ENCODE measurements at places on chromosomes 2 and 18. TPM values are rescaled to one million over a fixed set of nuclear protein-coding genes. Genes with fewer than 3 reads are reported as not detected.
A peak's percentile ranks its signal among the peaks of the same experiment; 100 is the strongest.

- H3K27ac ChIP-seq, result no peak overlapping the region
- H3K4me1 ChIP-seq, result peaks cover 4% of the 10 kb centered on the region
- DNase-seq, result no peak
- no peak overlapping the region for H3K4me3 ChIP-seq
These were observed 10.9 kb upstream of the HOXD1 start for GRCh38 chr2:176177580-176178037.

DNA sequence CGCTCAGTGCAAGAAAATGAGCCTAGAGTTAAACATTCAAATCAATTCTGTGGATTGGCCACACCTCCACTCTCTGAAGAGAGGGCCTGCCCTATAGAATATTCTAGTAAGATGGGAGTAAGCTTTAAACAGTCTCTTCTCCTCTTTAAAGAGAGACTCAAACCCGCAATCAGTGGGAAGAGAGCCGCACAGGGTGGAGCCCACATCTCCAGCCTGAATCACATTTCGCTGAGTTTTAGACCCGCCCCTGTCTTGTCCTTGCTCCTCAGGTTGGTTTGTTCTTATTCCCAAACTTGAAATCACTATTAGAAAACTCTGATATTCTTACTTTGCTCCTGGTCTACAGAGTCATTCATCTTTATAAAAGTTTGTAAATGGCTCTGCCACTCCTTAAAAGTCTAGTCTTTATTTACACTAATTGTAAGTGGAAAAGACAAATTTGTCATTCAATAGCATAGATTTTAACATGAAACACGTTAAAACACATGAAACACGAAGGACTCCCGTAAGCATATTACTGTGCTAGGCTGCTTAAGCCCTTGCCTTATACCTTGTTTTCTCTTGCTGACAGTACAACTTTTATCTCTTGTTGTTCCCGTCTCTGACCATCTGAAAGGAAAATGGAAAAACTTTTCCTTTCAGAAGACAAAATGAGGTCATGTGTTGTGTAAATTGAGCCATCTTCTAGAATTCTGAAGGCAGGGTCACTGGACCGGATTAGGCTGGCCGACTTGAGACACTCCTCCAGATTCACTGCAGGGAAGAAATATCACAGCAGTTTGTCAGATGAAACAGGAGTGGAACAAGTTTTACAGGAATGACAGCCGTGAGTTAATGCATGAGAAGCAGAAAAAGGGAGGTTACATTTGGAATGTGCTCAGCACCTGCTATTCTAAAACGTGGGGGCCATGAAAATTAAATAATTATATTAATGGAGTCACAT, 5.6 kb downstream of the DSC1 start:
- H3K27me3 ChIP-seq, result peaks cover 22% of the 10 kb centered on the region
- H3K36me3 ChIP-seq, result no peaks in the 10 kb centered on the region
- no peaks in the 10 kb centered on the region for H3K4me1 ChIP-seq
- no peak for DNase-seq

DNA sequence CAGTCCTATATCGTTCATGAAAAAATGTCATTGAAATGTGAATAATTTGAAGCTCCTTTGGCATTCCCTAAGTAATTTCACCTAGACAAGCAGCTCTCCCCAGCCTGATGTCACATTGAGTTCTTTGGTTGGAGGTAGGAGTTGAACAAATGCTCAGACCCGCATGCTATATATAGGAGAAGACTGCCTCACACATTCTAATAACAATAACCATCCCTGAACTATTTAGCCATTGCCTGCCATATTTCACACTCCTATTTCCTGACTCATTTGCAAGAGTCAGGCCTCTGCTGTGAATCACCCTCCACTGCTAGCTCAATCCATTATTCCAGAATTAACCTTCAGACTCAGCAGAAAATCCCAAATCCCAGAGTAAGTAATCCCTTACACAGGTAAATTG, 256.6 kb upstream of the ACVR2A start:
- H3K27ac ChIP-seq, result no peak overlapping the region
- H3K4me3 ChIP-seq, result no peak overlapping the region
- peaks cover 16% of the 10 kb centered on the region for H3K27me3 ChIP-seq

DNA sequence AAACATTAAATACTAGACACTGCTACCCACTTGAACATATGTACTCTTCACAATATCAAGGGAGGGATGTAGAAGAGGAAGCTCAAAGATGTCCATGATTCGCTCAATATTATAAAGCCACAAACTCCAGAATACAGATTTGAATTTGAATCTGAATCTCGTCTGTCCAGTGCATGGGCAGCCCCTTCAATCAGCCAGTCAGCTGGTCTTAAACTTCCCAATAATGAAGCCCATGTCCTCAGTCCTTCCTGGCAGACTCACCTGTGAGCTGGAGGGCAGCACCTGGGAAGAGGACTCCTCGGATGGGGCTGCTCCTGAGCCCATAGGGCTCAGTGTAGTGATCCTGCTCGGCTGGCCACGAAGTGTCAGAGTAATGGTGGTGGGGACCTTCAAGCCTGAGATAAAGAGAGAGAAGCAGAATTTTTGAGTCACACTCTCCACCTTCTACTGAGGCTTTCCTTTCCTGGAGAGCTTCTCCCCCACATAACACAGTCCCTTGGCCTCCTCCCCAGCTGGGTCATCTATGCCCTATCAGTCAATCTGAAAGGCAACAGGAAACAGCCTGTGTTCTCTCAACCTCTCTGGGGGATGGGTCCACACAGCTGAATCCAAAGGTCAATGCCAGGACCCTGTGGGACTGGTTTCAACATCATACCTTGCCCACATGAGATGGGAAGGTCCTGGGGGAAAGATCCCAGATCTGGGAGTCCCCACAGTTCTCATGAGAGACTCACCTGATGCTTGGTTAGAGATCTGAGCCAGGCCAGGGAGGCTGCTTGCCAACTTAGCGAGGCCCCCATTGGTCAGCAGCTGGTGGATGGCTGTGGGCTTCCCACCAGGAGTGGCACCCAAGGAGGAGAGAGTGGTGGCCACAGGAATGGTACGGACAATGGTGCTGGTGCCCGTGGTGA, 36.5 kb downstream of the KANSL3 start:
- no peaks in the 10 kb centered on the region for H3K4me1 ChIP-seq
- peaks cover 72% of the 10 kb centered on the region for H3K36me3 ChIP-seq
- H3K4me3 ChIP-seq, result no peak overlapping the region
- no peak for DNase-seq
- peak overlapping the region; percentile 31 for H3K27ac ChIP-seq

GRCh38 chr2:191938779-191939178, 91.9 kb upstream of the CAVIN2 start:
- no peak for DNase-seq
- no peaks in the 10 kb centered on the region for H3K27me3 ChIP-seq
- H3K4me1 ChIP-seq, result peaks cover 18% of the 10 kb centered on the region
- H3K27ac ChIP-seq, result no peak overlapping the region

- H3K27me3 ChIP-seq, result no peaks in the 10 kb centered on the region
- peaks cover 16% of the 10 kb centered on the region for H3K4me1 ChIP-seq
- no peak overlapping the region for H3K27ac ChIP-seq
- no peak for DNase-seq
These were observed 51.9 kb downstream of the GRB14 start for GRCh38 chr2:164569378-164569777.

DNA sequence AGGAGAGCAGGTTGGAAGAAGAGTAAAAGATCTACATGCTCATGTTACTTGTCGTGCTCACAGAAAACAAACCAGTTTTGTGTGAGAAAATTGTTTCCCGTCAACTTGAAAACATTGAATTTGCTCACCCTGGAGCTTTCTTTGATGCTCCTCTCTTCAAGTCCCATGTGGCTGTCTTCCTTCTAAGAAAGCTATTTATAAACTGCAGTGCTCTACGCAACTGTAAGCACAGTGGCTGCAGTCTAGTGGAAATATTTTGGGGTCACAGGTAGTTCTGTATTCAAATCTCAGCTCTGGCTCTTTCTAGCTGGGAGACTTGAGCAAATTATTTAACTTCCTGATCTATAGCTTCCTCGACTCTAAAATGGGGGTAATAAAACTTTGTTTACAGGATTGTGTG, 211.8 kb downstream of the PLCL1 start:
- peaks cover 3% of the 10 kb centered on the region for H3K27me3 ChIP-seq
- H3K4me3 ChIP-seq, result no peak overlapping the region
- no peak for DNase-seq
- H3K27ac ChIP-seq, result no peak overlapping the region
- H3K4me1 ChIP-seq, result no peaks in the 10 kb centered on the region

- DNase-seq, result no peak
- H3K4me1 ChIP-seq, result peaks cover 29% of the 10 kb centered on the region
- no peak overlapping the region for H3K4me3 ChIP-seq
- H3K36me3 ChIP-seq, result peaks cover 4% of the 10 kb centered on the region
These were observed 14.2 kb downstream of the INPP4A start for GRCh38 chr2:98458667-98459380.

DNA sequence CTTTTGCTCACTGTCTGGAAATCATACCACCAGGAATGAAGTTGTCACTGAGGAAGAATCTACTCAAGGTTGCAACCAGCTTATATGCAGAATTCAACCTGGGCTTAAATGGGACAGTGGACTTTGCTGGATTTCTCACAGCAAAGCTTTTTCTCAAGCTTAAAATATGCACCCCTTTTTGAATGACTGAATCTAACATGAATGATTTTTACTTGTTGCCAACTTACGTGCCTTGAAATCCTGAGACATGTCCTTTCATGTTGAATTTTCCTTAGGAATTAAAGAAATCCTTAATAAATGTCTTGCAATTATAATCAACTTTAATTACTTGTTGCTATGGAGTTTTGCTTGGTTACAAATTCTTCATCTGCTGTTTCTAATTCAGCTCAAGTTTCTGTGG, 57.4 kb downstream of the SPP2 start:
- H3K27me3 ChIP-seq, result peaks cover 40% of the 10 kb centered on the region
- no peak overlapping the region for H3K27ac ChIP-seq
- H3K36me3 ChIP-seq, result no peaks in the 10 kb centered on the region
- H3K4me3 ChIP-seq, result no peak overlapping the region
- no peak for DNase-seq

GRCh38 chr2:139122711-139123158, 342.5 kb upstream of the NXPH2 start:
- DNase-seq, result no peak
- H3K27me3 ChIP-seq, result peaks cover 6% of the 10 kb centered on the region
- no peak overlapping the region for H3K27ac ChIP-seq
- no peaks in the 10 kb centered on the region for H3K36me3 ChIP-seq
- H3K4me3 ChIP-seq, result no peak overlapping the region

DNA sequence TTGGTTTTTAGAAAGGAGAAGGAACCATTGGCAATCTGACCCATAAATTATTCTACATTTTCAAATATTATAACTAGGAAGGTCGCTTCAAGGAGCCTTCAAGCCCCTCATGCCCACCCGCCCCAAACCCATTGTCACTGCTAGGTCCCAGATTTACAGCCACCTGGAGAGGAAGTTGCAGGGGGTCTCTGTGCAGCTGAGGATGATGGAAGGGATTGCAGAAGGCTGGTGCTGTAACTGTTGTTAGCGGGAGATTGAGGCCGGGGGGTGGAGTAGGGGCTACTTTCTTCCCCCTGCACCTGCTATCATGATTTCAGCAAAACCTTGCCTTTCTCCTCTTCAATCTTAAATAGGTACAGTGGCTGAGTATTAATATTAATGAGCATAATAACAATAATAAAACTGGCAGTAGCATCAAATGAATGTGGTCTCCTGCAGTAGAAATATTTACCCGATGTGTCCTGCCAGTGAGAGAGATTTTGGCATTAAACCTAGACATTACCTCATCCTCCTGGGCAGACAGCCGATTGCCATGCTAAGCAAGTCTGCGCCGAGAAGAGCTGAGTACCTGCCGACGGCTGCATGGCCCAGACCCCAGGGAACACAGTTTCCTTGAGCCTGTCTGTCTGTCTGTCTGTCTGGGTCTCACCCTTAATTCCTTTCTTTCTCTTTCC, 225.4 kb downstream of the FAM210A start:
- H3K4me1 ChIP-seq, result peaks cover 30% of the 10 kb centered on the region
- peaks cover 8% of the 10 kb centered on the region for H3K27me3 ChIP-seq
- H3K27ac ChIP-seq, result peak overlapping the region; percentile 83
- H3K36me3 ChIP-seq, result peaks cover 2% of the 10 kb centered on the region
- no peak overlapping the region for H3K4me3 ChIP-seq
- no peak for DNase-seq

DNA sequence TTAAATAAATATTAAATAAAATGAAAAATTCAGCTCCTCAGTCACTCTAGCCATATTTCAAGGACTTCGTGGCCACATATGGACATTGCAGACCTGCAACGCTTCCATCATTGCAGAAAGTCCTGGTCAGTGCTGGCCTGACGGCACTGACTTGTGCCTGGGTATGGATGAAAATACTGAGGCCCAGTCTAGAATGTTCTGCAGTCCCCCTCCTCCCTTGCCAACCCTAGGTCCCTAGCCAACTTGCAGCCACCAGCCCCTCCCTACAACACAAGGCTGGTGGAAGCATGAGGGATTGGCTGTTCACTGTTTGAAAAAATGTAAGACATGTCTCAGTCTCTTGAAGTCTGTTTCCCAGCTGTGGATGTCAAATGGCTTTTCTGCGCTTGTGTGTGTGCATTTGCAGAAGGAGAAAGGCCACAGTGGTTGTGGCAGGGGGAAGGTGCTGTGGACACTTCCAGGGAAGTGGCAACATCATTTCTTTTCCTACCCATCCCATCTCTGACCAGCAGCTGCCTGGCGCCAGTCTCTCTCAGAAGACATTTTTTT, 9.9 kb downstream of the IGFBP5 start:
- H3K4me3 ChIP-seq, result no peak overlapping the region
- H3K27ac ChIP-seq, result no peak overlapping the region
- no peaks in the 10 kb centered on the region for H3K27me3 ChIP-seq
- no peak for DNase-seq

DNA sequence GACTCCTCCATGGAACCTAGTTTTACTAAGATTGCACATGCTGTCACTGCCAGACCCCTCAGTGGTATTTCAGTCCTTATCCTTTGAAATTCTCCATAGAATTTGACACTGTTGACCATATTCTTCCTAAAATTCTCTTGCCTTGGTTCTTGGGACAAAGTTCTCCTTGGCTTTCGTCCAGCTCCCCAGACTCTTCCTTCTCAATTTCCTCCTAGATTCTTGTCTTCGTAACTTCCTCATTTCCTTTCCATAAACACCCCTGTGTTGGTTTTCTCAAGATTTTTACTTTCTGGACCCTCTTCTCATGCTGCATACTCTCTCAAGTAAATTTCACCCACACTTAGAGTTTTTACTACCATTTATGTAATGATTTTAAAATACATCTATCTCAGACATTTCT, 96.6 kb upstream of the TWSG1 start:
- no peak overlapping the region for H3K4me3 ChIP-seq
- H3K27ac ChIP-seq, result no peak overlapping the region
- DNase-seq, result no peak
- peaks cover 55% of the 10 kb centered on the region for H3K36me3 ChIP-seq
- H3K27me3 ChIP-seq, result no peaks in the 10 kb centered on the region

- H3K36me3 ChIP-seq, result no peaks in the 10 kb centered on the region
- H3K4me3 ChIP-seq, result no peak overlapping the region
- DNase-seq, result no peak
These were observed 10.6 kb downstream of the CXCR4 start for GRCh38 chr2:136107051-136108033.

The CPSF3 gene
- 28.8 TPM for total RNA-seq

The SRD5A2 gene
- not detected for total RNA-seq

The SPC25 gene
- 5.6 TPM for total RNA-seq

The CCBE1 gene
- total RNA-seq, result 22.8 TPM

The EML6 gene
- total RNA-seq, result 1.1 TPM

The KRTCAP3 gene
- total RNA-seq, result 3.2 TPM
